Stimulated activated CD4-positive, alpha-beta T cell treated with anti-CD3 and anti-CD28 coated beads, Interleukin-4, amount 100 ng/mL, for 24 hours (primary cell): ENCODE measurements at places on chromosomes 6 and 20.

- no peak for DNase-seq
Observed at GRCh38 chr6:92810913-92811312, 608.4 kb downstream of the EPHA7 start.

DNA sequence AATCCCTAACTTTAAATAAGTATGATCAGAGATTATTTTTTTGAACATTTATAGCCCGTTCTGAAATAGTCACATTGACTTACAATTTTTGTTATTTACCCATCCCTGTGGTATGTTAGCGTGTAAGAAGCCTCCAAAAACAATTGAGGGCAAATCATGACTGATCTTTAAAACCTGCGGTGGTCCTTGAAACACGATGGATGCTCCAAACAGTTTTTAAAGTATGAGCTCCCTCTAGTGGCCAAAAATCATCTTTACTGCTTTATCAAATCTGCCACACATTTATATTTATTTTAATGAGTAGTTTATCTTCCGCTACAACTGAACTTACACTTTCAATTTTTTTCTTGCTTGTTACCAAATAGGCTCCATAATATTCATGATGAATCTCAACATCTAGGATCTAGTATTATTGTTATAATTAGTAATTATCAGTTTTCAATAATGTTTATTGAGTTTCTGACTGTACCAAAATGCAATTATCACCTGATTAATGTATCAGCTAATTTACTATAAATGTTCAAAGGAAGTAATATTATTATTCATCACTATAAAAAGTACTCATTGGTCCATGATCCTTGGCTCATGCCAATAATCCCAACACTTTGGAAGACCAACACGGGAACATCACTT is 52.2 kb downstream of the MARCKS start:
- DNase-seq, result peak; percentile 6

- no peak for DNase-seq
Observed at GRCh38 chr20:1805816-1806215, 89.4 kb upstream of the SIRPA start.

DNA sequence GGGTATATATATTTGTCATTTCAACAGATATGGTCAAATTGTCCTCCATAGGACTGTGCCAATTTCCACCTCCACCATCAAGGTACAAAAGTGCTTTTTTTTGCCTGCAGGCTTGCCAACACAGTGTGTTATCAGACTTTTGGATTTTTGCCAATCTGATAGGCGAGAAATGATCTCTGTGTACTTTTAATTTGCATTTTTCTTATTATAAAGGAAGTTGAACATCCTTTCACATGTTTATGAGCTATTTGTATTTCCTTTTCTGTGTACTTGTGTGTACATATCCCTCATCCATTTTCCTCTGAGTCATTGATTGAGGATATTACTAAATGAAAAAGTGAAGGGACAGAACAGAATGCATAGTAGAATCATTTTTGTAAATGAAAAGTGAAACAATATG is 39.0 kb upstream of the PTPN1 start:
- no peak for DNase-seq

GRCh38 chr6:152271776-152272464 is 365.2 kb downstream of the SYNE1 start:
- DNase-seq, result no peak

GRCh38 chr6:78605909-78606446 is 261.4 kb upstream of the IRAK1BP1 start:
- DNase-seq, result no peak

DNA sequence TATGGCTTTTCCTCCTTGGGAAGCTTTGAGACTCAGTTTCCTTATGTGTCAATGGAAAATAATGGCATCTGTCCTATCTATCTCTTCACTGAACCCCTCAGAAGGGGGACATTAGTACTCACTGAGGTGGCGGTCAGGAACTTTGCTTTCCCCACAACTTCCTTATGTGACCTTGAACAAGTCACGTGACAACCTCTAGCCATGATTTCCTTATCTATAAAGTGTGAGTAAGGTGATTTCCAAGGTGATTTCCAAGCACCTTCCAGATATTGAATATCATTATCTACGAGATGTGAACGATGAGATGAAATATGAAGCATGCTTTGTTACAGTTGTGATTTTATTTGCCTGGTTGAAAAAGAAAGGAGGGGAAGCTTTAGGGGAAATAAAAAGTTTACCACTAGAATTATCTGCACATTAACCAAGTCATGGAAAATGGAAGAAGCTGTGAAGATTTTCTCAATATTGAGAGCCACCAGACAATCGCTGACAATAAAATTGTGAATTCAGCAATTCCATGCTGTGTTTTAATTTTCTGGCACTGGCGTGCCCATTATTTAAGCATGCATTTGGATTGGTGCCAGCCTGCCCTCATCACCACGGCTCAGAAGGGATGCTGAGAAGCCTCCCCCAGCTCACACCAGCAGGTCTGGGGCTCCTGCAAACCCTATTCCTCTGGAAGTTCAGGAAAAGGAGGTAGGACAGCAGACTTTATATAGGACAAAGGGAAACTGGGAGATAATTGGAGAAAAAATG is 255.3 kb downstream of the CD83 start:
- DNase-seq, result no peak

GRCh38 chr6:583635-584034 is 73.3 kb downstream of the HUS1B start:
- DNase-seq, result no peak

DNA sequence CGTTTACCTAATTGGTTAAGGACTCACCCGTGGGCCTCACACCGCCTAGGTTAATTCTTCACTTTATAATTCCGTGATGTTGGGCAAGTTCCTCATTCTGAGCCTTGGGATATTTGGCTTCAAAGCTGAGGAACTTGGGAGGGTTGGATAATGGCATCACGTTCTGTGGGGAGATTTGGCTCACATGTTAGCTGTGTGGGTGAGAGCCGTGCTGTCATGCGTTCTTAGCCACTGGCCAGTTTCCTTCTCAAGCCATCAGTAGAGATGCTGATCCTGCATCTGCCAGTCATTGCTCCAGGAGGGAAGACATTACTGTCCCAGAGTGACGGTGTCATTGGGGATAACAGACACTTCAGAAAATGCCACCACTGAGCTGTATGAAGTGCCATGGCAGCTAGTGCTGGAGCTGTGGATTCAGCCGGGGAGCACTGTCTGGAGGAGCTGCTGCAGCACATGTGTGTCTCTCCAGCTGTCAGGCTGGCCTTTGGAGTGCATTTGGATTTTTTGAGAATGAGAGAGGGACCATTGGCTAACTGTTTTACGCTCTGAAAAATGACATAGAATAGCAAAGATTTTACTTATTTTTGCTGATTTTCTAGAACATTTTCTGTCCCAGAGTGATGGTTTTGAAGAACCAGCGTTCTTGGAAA is 16.5 kb downstream of the IGF2R start:
- no peak for DNase-seq

GRCh38 chr6:142407685-142408273 is 106.0 kb downstream of the ADGRG6 start:
- no peak for DNase-seq

GRCh38 chr6:115986026-115986425 is 74.7 kb downstream of the FRK start:
- DNase-seq, result no peak

DNA sequence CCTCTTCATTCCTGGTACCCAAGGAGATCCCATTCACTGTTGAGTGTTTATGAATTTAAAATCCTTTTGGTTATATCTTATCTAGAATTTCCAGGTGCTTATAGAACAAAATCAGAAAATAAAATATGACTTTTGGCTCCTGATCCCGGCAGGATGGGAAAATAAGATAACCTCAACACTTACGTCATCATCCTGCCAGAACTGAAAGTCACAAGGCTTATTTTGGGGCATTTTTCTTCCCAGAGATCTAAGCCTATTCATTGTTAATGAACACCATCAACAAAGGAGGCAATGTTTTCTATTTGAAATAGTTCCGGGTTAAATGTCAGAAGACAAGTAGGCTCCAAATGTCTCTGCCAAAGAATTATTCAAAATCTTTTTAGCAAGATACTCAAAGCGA is 580.6 kb downstream of the TFAP2A start:
- no peak for DNase-seq

- no peak for DNase-seq
Observed at GRCh38 chr6:146389740-146390139, 153.9 kb upstream of the RAB32 start.

- DNase-seq, result no peak
Observed at GRCh38 chr6:6881438-6882225, 226.1 kb upstream of the RREB1 start.

- DNase-seq, result no peak
Observed at GRCh38 chr6:137307163-137307854, 88.1 kb upstream of the IFNGR1 start.

DNA sequence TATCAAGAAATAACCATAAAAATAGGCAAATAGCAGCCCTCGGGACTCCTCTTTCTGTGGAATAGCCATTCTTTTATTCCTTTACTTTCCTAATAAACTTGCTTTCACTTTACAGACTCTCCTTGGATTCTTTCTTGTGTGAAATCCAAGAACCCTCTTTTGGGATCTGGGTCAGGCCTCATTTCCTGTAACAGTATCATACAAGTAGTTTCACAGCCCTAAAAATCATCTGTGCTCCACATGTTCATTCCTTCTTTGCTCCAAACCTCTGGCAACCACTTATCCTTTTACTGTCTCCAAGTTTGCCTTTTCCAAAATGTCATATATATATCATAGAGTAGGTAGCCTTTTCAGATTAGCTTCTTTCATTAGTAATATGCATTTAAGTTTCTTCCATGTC is 13.5 kb upstream of the NT5E start:
- DNase-seq, result no peak

- DNase-seq, result no peak
Observed at GRCh38 chr6:166029506-166029905, 138.1 kb downstream of the TBXT start.

GRCh38 chr20:14921513-14921912 is 584.1 kb upstream of the FLRT3 start:
- no peak for DNase-seq

GRCh38 chr6:49675816-49676215 is 37.5 kb downstream of the CRISP2 start:
- DNase-seq, result no peak

GRCh38 chr20:33030076-33030475 is 1.4 kb upstream of the BPIFB6 start:
- DNase-seq, result no peak

DNA sequence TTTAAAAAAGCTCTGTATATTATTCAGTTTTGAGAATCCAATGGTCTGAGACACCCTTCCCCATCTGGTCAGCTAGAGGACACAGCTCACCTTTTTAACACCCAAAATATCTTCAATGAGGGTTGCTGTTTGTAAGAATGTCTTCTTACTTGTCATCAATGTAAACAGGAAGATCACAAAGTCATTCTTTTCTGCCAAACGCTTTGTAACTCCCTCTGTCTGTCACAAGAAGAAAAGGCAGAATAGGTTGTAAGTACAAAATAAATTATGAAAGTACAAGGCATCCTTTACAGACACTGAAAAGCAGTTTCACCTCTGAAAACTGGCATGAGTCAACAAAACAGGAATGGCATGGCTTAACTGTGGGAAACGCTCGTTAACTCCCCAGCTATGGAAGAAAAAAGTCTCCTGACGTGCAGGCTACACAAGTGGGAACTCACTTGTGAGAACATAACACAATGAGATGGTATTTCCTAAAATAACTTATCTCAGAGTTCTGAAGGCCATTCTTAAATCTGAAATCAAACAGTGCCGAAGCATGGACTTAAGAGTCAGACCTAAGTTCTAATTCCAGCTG is 42.7 kb downstream of the TRPC4AP start:
- DNase-seq, result no peak

DNA sequence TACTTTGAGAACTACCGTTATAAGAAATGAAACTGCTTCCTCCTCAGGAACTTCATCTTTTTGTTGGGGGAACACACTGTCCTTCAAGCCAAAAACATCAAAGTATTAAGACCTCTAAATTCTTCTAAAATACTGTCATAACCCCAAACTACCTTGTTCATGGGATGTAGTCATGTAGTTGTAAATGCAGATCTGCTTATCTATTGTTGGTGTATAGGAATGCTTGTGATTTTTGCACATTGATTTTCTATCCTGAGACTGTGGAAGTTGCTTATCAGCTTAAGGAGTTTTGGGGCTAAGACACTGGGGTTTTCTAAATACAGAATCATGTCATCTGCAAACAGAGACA is 282.9 kb upstream of the RUNX2 start:
- no peak for DNase-seq

DNA sequence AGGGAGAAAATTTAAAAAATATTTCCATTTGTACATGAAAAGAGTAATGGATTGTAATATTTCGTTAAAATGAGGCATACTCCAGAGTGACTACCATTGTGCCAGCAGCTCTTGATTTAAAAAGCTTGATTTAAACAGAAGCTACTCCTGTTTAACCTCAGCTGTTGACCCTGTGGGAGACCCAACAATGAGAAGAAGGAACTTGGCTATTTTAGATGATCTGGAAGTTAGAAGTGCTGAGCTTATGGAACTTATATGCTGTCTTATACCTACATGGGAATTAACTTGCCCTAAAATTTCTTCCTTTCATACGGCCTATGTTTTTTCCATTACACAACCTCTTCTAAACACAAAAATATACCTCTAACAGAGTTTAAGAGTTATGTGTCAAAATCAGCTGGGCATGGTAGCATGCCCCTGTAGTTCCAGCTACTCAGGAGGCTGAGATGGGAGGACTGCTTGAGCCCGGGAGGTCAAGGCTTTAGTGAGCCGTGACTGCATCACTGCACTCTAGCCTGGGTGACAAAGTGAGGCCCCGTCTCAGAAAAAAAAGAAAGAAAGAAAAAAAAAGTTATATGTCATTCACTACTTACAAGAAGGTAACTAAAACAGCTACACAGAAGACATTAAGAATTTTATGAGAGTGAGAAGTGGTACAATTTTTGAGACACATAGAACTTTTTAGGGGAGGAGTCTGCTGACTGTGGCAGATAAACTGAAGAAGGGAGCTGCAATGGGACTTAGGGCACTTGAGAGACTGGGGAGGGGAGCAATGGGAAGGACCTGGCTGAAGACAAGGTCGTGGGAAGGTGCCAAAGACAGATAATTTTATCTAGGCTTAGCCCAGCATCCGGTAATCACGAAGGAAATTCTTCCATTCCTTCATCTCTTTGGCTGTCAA is 139.9 kb downstream of the MYB start:
- DNase-seq, result no peak

- DNase-seq, result no peak
Observed at GRCh38 chr6:109172101-109172746, 76.9 kb downstream of the CEP57L1 start.

- no peak for DNase-seq
Observed at GRCh38 chr6:35967076-35967774, 46.3 kb upstream of the SRPK1 start.

DNA sequence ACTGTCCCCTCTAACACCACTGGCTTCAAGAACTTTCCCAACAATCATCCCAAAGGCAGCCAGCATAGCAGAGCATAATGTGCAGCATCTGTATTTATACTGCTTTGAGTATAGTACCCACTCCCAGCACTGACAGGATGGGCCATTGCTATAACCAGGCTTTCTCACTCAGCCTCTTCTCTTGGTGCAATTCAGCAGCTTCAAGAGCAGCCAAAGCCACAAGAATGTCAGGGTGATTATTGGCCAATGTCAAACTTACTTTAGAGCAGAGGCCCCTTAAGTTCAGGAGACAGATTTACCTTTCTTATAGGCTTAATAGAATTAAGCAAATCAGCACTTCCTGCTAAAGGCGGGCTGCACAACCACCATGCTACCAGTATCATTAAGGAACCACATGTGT is 232.4 kb upstream of the RSPO3 start:
- DNase-seq, result no peak
